ENCODE measurements at places on chromosomes 4 and X.

DNA sequence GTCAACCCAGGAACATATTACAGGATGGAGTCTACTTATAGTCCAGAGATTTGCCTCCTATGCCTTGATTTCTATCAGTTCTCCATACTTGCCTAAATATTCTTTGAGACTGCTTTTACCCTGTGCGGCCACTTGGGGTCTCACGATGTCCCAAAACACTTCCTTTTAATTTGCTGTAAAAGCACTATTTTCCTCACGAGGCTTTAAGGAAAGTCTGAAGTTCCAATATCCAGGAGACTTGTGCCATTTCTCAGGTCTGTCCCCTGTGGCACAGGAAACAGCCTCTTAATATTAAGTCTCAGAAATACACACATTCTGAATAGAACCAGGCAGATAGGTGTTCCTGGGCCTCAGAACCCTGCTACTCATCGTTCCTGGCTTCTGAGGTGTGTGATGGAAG lies 142.9 kb downstream of the TMEM164 start:
- DNase-seq = no peak

GRCh38 chrX:141733371-141733770 lies 34.8 kb upstream of the SPANXD start:
- DNase-seq = no peak

- no peak for DNase-seq
These were observed 11.7 kb upstream of the QRFPR start for GRCh38 chr4:121392426-121393086.

- no peak for DNase-seq
These were observed 48.5 kb upstream of the HDAC8 start for GRCh38 chrX:72621163-72621562.

DNA sequence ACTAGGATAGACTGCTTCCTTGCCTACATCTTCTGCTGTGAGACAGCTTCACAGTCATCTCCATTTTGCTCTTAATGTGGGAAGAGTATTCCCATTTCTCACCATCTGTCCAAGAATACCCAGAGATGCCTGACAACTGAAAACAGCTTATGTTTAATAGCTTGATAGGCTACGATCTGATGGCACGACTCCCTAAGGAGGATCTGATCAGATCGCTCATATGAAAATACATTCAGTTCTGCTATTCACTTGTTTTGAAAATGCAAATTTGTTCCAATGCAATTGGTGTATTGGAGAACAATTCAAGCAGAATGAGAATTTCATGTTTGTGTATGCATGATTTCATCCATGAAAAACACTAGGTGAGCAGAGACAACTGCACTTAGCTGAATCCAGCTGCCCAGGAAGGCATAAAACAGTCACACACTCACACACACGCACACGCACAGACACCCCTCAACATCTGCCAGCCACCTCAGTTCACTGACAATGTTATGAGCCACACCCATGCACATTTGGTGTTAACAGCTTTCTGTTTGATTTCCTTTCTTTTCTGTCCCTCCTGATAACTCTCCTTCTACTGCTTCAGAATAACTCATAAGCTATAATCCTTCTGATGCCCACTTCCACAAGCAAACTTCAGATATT lies 29.6 kb downstream of the TRIML1 start:
- no peak for DNase-seq

DNA sequence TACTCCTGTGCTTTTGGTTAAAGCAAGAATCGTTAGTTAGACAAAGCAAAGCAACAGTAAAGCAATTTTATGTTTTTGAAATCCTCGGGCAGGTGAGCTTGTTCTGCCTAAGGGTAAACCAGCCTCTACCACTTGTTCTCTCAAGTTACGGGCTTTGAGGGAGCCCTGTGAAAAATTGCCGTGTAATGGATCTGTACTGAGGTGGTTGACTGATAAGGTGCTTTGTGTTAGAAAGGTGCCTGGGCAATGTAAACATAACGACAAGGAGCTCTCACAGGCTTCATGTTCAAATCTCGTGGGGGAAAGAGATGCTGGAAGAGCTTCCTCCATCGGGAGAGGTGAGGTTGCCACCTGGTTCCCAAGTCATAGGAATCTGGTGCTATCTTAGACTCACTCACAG lies 111.8 kb downstream of the TRAPPC11 start:
- DNase-seq = no peak

- DNase-seq = no peak
These were observed 12.5 kb downstream of the MOB1B start for GRCh38 chr4:70914631-70915030.

- DNase-seq = no peak
These were observed 5.4 kb upstream of the MMRN1 start for GRCh38 chr4:89889289-89889688.

DNA sequence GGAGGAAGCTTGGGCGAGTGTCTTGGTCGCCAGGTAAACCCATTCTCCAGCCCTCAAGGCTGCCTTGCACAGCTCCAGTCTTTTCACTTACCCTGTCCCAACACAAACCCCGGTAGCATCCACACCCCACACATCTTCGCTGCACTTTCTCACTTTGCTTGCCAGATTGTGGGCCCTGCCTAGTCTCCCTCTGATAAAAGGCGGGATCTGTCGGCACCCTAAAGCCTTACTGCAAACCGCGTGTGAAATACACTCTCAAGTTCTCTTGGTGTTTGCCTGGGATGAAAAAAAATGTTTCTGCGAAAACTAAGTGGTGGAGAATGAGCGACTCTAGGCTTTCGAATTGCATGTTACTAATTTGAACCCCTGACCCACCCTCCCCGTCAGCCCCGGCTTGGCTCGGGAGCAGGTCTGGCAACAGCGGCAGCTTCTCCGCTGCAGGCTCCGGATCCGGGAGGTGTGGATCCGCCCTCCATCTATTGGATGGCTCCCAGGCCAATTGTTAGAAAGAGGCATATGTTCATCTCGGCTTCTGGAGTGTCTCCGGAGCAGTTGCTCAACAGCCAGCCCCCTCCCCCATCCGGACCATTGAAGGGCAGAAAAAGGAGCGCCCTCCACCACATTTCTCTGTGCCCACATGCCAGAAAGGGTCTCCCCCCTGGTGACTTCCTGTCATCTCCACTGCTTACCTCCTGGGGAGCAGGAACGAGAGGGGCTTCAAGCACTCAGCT lies 3.0 kb upstream of the CITED1 start:
- DNase-seq = peak; percentile 14

DNA sequence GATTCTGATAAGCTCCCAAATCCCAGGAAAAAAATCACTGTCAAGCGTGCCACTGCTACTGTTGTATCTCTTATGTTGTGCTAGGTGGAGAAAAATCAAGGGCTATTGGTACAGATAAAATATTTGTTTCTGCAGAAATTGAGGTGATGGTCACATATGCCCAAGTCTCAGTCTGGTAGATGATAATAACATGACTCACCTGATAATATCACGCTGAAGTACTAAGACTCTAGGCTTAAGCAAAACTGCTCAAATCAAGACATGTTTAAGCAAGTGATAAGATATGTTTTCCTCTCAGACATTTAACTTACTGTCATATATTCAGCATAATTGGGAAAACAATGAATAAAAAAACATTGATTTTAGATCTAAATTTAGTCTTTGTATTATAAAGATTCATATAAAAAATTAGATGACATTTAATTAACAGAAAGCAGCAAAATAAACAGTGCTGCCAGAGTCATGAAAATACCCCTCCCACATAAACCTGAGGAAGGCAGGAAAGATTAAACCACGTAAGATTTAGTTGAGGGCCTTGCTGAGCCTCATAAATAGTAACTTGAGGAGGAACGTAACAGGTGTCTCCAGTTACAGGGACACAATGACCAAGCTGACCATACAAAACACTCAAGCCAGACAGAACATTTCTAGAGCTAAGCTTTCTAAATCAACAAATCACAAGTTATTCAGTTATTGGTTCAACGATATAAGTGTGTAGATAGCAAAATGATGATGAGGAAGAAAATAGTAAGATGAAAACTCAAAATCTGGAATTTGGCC lies 143.5 kb downstream of the CHM start:
- DNase-seq = no peak

GRCh38 chrX:54994668-54995351 lies 822 bp upstream of the PFKFB1 start:
- DNase-seq = no peak

DNA sequence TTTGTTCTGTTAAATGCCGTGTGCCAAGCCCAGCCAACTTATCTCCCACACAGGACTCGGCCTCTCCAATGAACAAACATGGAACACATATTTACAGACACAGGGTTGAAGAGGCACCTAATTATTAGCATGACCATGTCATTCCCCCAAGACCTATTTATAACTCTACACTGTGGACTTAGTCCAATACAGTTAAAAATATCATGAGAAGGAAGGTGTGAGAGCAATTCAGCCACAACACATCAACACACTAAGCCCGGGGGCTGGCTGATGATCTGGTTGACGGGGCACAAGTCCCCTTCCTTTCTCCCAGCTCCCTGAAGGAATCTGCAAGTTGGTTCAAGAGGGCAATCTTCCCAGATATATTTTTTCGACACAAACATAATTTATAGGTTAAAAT lies 28.1 kb downstream of the MANBA start:
- no peak for DNase-seq

DNA sequence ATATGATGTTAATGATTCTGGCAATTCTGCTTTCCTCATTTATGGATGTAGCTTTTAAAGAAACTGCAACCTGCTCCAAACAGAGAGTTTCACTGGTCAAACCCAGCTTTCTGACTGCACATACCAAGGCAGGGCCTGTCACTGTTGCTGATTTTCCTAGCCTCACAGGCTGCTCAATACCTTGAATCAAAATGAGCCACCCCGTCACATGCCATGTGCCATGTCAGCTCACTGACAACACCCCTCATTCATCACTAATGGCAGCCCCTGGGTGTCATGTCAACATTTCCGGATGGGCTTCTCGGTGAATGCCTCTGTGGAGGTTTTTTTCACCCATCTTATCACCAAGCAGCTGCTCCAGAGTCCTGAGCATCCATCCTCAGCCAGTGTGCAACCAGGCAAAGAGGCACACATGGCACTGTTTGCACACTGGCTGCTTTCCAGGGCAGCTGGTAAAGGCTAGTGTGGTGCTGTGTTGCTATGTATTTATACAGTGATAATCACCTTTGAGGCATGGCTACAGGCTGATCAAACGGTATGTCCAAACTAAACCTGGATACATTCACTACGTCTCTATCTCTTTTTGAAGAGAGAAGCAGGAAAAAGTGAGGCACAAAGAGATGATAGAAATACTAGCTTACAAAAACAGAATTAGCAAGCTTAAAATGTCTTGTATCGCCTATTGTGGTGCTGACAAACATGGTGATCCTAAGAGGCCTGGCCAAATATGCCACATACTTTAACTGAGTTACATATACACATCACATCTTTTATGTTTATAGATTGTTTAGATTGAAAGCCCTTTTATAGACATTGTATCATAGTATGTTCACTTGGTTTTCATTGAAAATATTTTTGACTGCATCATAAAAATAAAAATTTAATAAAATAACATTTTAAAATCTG lies 94.6 kb upstream of the INPP4B start:
- DNase-seq = no peak

DNA sequence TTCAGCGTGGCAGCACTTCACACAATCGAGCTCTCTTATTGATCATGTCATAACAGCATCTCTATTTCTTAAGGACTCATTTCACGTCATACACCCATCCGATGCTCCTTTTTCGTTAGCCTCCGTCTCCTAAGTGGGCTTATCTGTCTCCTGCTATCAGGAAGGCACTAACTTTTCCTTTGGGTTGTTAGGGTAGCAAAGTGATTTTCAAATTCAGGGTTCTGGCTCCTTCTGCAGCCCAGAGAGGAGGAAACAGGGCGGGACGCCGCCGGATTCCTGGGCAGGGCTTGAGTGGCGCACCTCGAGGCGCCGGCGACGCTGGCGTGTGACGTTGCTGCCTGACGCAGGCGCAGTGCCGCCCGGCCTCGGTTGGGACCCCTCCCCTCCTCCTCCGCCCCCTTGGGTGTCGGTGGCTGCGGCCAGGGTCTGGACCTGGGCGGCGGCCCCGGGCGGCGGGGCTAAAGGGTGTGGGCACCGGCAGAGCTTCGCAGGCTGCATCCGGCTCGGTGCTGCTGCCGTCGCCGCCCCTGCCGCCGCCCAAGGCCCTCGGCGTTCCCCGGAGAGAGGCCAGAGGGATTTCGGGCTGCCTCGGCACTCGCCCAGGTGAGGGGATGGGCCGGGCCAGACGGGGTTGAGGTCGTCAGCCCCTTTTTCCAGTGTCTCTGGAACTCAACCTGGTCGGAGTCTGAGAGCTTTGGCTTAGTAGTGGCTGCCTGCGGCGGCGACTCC lies at the start of gene BLTP1:
Gene BLTP1, plus strand, starts transcription at position 350 of the 729 bp plus-strand sequence. CDS start 18,317 bp downstream, outside the sequence.
- DNase-seq = peak; percentile 78

DNA sequence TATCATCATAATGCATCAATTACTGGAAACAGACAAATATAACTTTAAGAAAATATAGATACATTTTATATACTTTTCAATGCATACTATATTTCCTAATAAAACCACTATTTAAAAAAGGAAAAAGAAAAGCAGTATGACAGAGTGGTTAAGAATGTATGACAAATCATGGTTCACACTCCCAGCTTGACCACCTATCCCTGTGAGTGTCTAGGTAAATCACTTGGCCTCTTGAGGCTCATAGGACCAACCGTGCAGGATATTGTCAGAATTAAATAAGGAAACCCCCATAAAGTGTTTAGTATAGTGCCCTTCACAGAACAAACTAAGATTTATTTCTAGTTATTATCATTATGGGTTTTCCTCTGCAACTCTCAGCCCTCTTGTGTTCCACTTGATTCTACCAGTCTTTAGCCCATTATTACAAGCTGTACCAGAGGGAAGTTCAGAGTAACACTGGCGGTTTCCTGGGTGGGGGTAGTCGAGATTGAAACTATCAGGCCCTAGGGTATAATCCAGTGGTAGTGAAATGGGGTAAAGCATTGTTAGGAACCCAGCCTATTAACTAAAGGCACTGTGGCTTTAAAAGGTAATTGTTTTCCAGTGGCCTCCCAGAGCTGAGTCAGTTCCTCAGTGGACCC lies 55.5 kb upstream of the PAK3 start:
- DNase-seq = no peak

GRCh38 chrX:100647095-100647494 lies 3.1 kb downstream of the SRPX2 start:
- DNase-seq = no peak

GRCh38 chr4:136731025-136731424 lies 801.3 kb downstream of the PCDH18 start:
- no peak for DNase-seq

- DNase-seq = no peak
These were observed 249.2 kb downstream of the COL25A1 start for GRCh38 chr4:109053257-109053656.

- no peak for DNase-seq
These were observed 10.3 kb downstream of the RTL5 start for GRCh38 chrX:72121383-72121782.

- DNase-seq = no peak
These were observed 162.2 kb upstream of the ANXA10 start for GRCh38 chr4:167930166-167930565.

DNA sequence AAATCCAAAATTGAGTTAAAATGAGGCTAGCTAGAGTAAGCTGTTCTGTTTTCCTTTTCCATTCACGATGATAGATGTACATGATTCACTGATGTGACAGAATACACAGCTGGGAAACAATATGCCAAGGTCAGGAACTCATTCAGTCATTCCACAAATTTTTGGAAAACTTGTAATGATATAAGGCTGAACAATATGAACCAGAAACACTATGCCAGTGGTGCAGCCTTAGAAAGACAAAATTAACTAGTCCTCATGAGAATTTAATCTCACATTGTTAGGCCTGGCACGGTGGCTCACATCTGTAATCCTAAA lies 50.0 kb upstream of the NDST3 start:
- no peak for DNase-seq

All from activated CD4-positive, alpha-beta T cell treated with anti-CD3 and anti-CD28 coated beads for 24 hours (primary cell).